ENCODE measurements at places on chromosomes 5 and 9. TPM values are rescaled to one million over a fixed set of nuclear protein-coding genes. Genes with fewer than 3 reads are reported as not detected.

DNA sequence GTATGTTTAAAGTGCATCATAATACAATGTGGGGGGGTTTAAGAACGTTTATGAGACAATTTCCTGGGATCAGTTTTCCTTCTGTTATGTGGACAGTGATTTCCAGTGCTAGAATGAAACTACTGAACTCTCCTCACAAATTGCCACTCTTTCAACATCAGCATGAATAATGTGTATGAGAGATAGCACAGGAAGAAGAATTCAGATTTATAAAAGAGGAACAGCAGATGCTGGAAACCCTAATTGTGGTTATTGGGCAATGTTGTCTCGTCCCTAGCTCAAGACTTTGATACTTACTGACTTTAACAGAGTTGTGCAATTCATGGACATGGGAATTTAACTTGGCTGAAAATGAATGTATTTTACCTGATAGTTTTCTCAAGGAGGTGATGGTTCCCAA lies 410.8 kb upstream of the MEF2C start:
- H3K27me3 ChIP-seq = no peaks in the 10 kb centered on the region
- H3K36me3 ChIP-seq = no peaks in the 10 kb centered on the region
- H3K4me3 ChIP-seq = no peak overlapping the region
- H3K4me1 ChIP-seq = no peaks in the 10 kb centered on the region

The NFX1 gene
- polyA plus RNA-seq = 39.5 TPM

DNA sequence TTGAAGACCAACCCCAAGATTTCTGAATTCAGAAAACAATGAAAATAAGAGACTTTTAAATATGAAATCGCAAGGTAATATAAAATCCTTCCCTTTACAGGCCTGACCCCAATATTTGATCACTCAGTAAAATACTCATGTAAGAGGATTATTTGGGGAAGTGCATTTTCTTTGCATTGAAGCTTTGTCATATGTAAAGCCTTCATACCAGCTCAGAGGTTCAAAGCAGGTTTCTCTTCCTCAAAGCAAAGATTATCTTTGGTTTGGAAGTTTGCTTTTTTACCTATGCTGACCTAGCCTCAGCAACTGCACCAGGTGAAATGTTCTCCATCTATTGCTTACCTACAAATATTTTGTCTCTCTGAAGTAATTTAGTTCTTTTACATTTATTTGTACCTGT lies 106.5 kb upstream of the PARP8 start:
- no peak overlapping the region for H3K4me3 ChIP-seq
- H3K27ac ChIP-seq = no peak overlapping the region
- H3K4me1 ChIP-seq = no peaks in the 10 kb centered on the region
- H3K36me3 ChIP-seq = no peaks in the 10 kb centered on the region

- no peak overlapping the region for H3K27ac ChIP-seq
- H3K4me1 ChIP-seq = no peaks in the 10 kb centered on the region
- peak; percentile 42 for DNase-seq
- no peaks in the 10 kb centered on the region for H3K36me3 ChIP-seq
Observed at GRCh38 chr9:77830618-77831285, 182.6 kb upstream of the GNA14 start.

- no peak overlapping the region for H3K4me3 ChIP-seq
- no peak overlapping the region for H3K27ac ChIP-seq
- no peaks in the 10 kb centered on the region for H3K36me3 ChIP-seq
- H3K27me3 ChIP-seq = no peaks in the 10 kb centered on the region
- no peak for DNase-seq
Observed at GRCh38 chr5:23029290-23029689, 176.1 kb upstream of the CDH12 start.

- DNase-seq = no peak
- no peaks in the 10 kb centered on the region for H3K36me3 ChIP-seq
- no peak overlapping the region for H3K27ac ChIP-seq
- no peaks in the 10 kb centered on the region for H3K27me3 ChIP-seq
Observed at GRCh38 chr9:81031422-81032029, 657.8 kb downstream of the TLE1 start.

DNA sequence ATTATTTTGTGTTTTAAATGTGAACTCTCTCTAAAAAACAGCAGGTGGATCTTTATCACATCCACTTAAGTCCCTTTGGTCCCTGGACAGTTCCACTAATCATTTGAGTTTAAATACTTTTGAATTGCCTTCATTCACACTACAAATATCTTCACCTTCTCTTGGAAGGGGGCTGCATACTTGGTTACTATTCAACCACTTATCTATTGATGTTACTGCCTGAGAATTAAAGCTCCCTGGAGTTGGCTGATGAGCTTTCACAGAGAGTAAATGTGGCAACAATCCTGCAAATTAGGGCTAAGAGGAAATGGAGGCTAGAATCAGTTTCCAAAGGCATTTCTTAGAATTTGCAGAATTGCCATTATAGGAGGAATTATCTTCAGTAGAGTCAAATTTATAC lies 180.4 kb downstream of the ST8SIA4 start:
- H3K27me3 ChIP-seq = no peaks in the 10 kb centered on the region
- no peaks in the 10 kb centered on the region for H3K4me1 ChIP-seq
- H3K4me3 ChIP-seq = no peak overlapping the region
- no peak for DNase-seq
- no peak overlapping the region for H3K27ac ChIP-seq

DNA sequence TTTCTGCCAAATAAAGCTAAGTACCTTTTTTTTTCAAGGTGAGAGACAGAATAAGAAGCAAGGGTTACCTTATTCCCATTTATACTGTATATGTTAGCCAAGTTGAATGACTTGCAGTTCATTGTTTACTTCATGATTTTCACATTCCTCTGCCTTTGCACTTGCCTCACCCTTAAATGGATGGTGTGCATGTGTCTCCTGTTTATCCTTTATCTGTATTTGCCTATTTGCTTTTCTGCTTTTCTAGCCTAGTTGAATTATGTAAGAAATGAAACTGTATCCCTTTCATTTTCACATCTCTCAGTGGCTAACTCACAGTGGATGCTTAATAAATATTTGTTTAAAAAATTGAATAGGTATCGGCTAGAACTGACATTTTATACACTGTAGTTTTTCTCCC lies 200.8 kb upstream of the ST8SIA4 start:
- H3K27ac ChIP-seq = no peak overlapping the region
- no peaks in the 10 kb centered on the region for H3K4me1 ChIP-seq
- DNase-seq = no peak
- H3K36me3 ChIP-seq = no peaks in the 10 kb centered on the region

DNA sequence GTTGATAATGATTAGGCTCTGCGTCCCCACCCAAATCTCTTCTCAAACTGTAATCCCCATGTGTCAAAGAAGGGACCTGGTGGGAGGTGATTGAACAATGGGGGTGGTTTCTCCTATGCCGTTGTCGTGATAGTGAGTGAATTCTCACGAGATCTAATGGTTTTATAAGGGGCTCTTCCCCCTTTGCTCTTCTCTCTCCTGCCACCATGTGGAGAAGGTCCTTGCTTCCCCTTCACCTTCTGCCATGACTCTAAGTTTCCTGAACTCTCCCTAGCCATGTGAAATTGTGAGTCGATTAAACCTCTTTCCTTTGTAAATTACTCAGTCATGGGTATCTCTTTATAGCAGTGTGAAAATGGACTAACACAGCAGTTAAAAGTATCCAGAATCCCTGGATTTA lies 715.2 kb upstream of the DMAC1 start:
- DNase-seq = no peak
- H3K4me3 ChIP-seq = no peak overlapping the region
- H3K4me1 ChIP-seq = no peaks in the 10 kb centered on the region
- H3K27ac ChIP-seq = no peak overlapping the region
- H3K36me3 ChIP-seq = no peaks in the 10 kb centered on the region

The ACTBL2 gene
- polyA plus RNA-seq = 0.03 TPM

DNA sequence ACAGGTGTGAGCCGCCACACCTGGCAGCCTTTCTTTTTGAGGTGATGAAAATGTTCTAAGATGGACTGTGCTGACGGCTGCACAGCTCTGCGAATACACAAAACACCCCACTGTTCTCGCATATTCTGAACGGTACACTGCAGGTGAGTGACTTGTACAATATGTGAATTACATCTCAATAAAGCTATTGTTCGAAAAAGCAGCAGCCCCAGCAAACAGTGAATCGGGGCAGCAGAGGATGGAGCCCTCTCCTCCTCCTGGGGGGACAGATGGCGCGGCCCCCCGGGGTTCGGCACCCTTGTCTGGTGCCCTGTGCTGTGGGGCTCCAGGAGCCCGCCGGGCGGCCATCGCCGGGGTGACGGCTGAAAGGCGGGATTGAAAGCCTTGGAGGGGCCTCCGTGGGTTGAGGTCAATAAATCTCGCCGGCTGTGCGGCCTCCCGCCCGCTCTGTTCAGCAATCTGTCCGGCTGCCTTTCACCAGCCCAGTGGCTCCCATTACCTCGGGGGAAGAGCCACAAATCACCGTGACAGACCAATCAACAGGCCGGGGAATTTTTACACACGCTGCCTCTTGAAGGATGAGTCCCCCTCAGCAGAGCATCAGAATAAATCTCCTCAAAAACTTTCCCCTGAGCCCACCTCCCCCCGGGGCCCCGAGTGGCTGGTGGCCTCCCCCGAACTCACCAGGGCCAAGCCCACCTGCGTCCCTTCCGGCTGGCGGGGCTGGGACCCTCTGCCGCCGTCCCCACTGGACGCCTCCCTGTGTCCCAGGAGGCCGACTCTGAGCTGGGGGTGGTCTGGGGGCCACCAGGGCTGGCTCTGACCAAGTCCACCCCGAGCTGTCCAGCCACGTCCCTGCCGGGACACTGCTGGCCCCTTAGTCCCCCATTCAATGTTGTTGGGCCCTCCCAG lies 37.8 kb upstream of the TMEM250 start:
- no peak overlapping the region for H3K27ac ChIP-seq
- H3K36me3 ChIP-seq = no peaks in the 10 kb centered on the region
- no peak overlapping the region for H3K4me3 ChIP-seq
- peaks cover 14% of the 10 kb centered on the region for H3K27me3 ChIP-seq
- no peak for DNase-seq
- H3K4me1 ChIP-seq = no peaks in the 10 kb centered on the region

The TXNDC8 gene
- polyA plus RNA-seq = not detected

DNA sequence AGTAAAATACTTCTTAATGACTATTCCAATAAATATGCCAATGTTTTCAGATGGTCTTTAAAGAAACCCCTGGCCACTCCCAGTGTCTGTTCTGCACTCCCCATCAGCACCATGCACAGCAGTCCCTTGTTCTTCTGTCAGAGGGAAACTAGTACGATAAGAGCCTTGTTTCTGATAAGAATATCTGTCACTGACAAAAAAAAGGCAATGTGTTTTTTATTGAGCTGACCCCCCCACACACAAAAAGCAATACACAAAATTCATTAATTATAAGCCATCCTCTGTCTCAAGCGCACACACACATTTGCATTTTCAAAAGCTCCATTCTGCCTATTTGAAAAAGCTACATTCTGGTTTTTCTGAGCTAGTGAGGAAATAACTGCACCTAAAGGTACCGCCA lies 119.1 kb downstream of the ENC1 start:
- no peak for DNase-seq
- no peak overlapping the region for H3K27ac ChIP-seq
- H3K4me1 ChIP-seq = peaks cover 2% of the 10 kb centered on the region
- no peaks in the 10 kb centered on the region for H3K27me3 ChIP-seq
- no peak overlapping the region for H3K4me3 ChIP-seq

- no peaks in the 10 kb centered on the region for H3K4me1 ChIP-seq
- no peak for DNase-seq
- H3K27ac ChIP-seq = no peak overlapping the region
- H3K4me3 ChIP-seq = peak overlapping the region; percentile 21
- H3K27me3 ChIP-seq = peaks cover 3% of the 10 kb centered on the region
Observed at GRCh38 chr9:132770770-132771310, 100.6 kb downstream of the GTF3C4 start.

DNA sequence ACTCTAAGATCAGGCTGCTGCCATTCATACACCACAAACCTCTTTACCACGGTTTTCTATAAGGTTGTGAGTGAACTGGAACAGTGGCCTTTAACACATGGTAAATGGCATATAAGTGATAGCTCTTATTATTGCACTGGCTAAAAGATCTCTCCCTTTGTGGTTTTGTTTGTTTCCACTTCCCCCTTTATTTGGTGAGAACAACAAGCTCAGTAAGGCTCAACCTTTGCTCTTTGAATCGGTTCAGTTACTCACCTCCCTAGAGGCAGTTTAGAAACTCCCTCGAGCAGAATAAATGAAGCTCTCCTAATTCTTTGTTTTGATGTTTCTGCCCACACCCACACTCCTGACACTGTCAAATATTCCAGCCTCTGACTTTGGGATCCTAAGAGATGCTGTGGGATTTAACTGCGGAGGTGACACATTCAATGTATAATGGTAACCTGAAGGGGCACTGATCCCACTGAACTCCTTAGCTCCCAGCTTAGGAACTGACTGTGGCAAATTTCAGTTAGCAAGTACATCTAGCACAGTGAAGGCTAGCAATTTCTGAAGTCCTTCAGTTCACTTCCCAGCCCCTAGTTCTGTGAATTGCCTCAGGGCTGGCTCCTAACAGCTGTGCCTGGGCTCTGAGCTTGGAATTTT lies 22.5 kb upstream of the RAD23B start:
- no peaks in the 10 kb centered on the region for H3K27me3 ChIP-seq
- H3K36me3 ChIP-seq = no peaks in the 10 kb centered on the region
- H3K4me3 ChIP-seq = no peak overlapping the region
- DNase-seq = no peak

The GZMA gene
- not detected for polyA plus RNA-seq

GRCh38 chr9:132046456-132046855 lies 33.2 kb downstream of the MED27 start:
- H3K4me1 ChIP-seq = peaks cover 33% of the 10 kb centered on the region
- no peaks in the 10 kb centered on the region for H3K36me3 ChIP-seq
- no peak for DNase-seq
- H3K27me3 ChIP-seq = no peaks in the 10 kb centered on the region

DNA sequence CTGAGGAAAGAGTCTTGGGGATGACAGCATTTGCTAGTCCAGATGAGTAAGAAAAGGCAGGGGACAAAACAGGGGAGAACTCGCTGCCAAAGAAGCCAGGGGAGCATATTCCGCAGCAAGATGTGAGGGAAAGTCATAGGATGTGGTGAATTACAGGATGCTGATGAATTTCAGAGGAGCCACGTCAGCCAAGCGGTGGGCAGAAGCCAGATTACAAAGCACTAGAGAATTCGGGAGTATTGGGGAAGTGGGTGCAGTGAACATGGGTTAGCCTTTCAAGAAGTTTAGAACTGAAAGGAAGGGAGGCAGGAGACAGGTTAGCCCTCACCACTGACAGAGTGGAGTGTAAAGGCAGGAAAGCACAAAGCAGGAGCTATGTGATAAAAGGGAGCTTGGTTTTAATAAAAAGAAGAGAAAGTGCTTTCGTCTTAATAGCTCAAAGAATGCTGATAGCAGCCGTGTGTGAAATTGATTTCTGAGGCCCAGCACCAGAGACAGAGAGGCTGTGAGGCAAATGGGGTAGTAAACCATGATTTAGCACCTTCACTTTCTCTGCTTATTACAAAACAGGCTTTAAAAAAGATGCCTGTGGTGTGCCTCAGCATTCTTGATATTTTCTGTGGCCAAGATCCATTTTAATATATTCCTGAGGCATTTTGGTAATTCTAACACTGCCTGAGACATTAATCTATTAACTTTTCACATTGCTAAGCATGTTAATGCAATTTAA lies 16.9 kb downstream of the ADAMTSL1 start:
- H3K36me3 ChIP-seq = no peaks in the 10 kb centered on the region
- H3K27me3 ChIP-seq = no peaks in the 10 kb centered on the region
- peak overlapping the region; percentile 95 for H3K27ac ChIP-seq
- peak; percentile 97 for DNase-seq
- H3K4me3 ChIP-seq = peak overlapping the region; percentile 13

GRCh38 chr9:123063177-123063598 lies 29.7 kb downstream of the GPR21 start:
- H3K27me3 ChIP-seq = no peaks in the 10 kb centered on the region
- no peak overlapping the region for H3K4me3 ChIP-seq

The ORM2 gene
- polyA plus RNA-seq = not detected

The ACO1 gene
- 158 TPM for polyA plus RNA-seq

Measured in fibroblast of lung (primary cell).